LHCN-M2 (cell line): ENCODE measurements at places on chromosomes 2 and 18.

GRCh38 chr2:121992700-121993099, 237.2 kb downstream of the TSN start:
- no peak for DNase-seq

DNA sequence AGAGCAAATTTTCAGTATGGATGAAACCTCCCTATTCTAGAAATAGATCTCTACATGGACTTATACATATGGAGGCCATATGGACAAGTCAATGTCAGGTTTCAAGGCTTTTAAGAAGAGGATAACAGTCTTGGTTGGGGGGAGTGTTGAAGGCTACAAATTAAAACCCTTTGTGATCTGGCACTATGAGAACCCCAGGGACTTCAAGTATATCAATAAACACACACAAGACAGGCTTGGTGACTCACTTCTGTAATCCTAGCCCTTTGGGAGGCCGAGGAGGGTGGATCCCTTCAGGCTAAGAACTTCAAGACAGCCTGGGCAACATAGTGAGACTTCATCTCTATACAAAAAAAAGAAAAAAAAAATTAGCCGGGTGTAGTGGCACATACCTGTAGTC, 127.2 kb upstream of the SP5 start:
- DNase-seq, result peak; percentile 35

- DNase-seq, result peak; percentile 93
These were observed 205.7 kb downstream of the DSEL start for GRCh38 chr18:67310826-67311225.

DNA sequence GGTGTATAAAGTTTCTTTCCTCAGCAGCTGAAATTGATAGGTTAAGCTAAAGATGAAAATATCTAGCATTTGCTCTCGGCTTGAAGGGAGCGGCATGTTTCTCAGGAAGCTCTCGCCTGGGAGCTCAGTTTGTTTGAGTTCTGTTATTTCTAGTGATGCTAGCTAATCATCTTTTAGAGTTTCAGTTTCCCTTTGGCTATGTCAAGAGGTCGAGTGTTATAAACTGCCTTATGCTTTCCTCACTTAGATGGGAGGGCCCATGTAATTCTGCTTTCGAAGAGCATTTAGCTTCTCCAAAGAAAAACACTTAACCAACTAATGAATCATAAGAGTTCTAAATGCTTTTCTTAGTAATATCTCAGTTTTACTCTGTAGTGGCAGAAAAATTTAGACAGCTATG, 33.6 kb downstream of the PLCL1 start:
- peak; percentile 62 for DNase-seq

GRCh38 chr18:24657444-24657842, 197.0 kb downstream of the HRH4 start:
- DNase-seq, result no peak

GRCh38 chr2:74924463-74925265, 33.8 kb upstream of the POLE4 start:
- no peak for DNase-seq
